Left ventricle myocardium inferior (tissue), 1 donor: ENCODE measurements at places on chromosomes 1 and 21. TPM values are rescaled to one million over a fixed set of nuclear protein-coding genes. Genes with fewer than 3 reads are reported as not detected.

TFAP2E gene
- total RNA-seq, result 0.30 TPM

MRPL24 gene
- 92.1 TPM for total RNA-seq

CFHR2 gene
- total RNA-seq, result not detected

SRSF4 gene
- 51.1 TPM for total RNA-seq

ARTN gene
- 0.14 TPM for total RNA-seq

THEMIS2 gene
- total RNA-seq, result 4.9 TPM

TCHH gene
- not detected for total RNA-seq

TNFRSF1B gene
- 16.2 TPM for total RNA-seq

PLA2G2F gene
- not detected for total RNA-seq

CALML6 gene
- not detected for total RNA-seq

RNU1-3 gene
- 6,072 TPM for total RNA-seq

POTED gene
- total RNA-seq, result not detected

KCNK1 gene
- total RNA-seq, result 25.2 TPM

CFAP107 gene
- not detected for total RNA-seq

COQ8A gene
- total RNA-seq, result 357 TPM

INSRR gene
- 0.41 TPM for total RNA-seq

LCE2A gene
- not detected for total RNA-seq

PEX11B gene
- total RNA-seq, result 24.4 TPM

PERM1 gene
- 160 TPM for total RNA-seq

GPN2 gene
- total RNA-seq, result 14.9 TPM

KLF17 gene
- not detected for total RNA-seq

PLA2G5 gene
- 51.4 TPM for total RNA-seq

SYT14 gene
- total RNA-seq, result not detected

DISP1 gene
- 3.4 TPM for total RNA-seq

ATP1A4 gene
- total RNA-seq, result 0.11 TPM

SRGAP2B gene
- total RNA-seq, result 9.4 TPM

RAB42 gene
- 1.2 TPM for total RNA-seq

P3H1 gene
- total RNA-seq, result 8.6 TPM

FBXO28 gene
- total RNA-seq, result 18.8 TPM

GLMN gene
- 6.2 TPM for total RNA-seq

TSPAN2 gene
- 5.3 TPM for total RNA-seq

TRABD2B gene
- 1.4 TPM for total RNA-seq

GUK1 gene
- total RNA-seq, result 150 TPM

HLX gene
- total RNA-seq, result 3.5 TPM

CD1E gene
- not detected for total RNA-seq

BARHL2 gene
- not detected for total RNA-seq

CTBS gene
- 6.2 TPM for total RNA-seq

THEM5 gene
- total RNA-seq, result not detected

MAP3K7CL gene
- total RNA-seq, result 2.1 TPM

ZFP69B gene
- total RNA-seq, result 1.1 TPM

GPR61 gene
- total RNA-seq, result 0.08 TPM

NBPF15 gene
- total RNA-seq, result 7.6 TPM

IGFN1 gene
- total RNA-seq, result not detected

C1QC gene
- total RNA-seq, result 76.6 TPM

BATF3 gene
- 1.8 TPM for total RNA-seq

ZYG11A gene
- not detected for total RNA-seq

CELA3A gene
- not detected for total RNA-seq

CNIH3 gene
- total RNA-seq, result 1.1 TPM

TMEM234 gene
- 10.9 TPM for total RNA-seq

AUNIP gene
- total RNA-seq, result not detected

MSH4 gene
- 0.25 TPM for total RNA-seq

GBP6 gene
- 0.08 TPM for total RNA-seq

SLC9C2 gene
- total RNA-seq, result not detected

PRDM16 gene
- total RNA-seq, result 16.6 TPM

GATAD2B gene
- total RNA-seq, result 35.4 TPM

TSACC gene
- total RNA-seq, result 0.58 TPM

OR2L13 gene
- total RNA-seq, result not detected
